Astrocyte of the hippocampus (primary cell): ENCODE measurements at places on chromosomes 4 and X.

- no peak for DNase-seq
Measured at GRCh38 chr4:185638548-185639301, 103.4 kb upstream of the PDLIM3 start.

GRCh38 chr4:145501051-145501660 is 19.5 kb downstream of the SMAD1 start:
- DNase-seq = no peak

- peak; percentile 51 for DNase-seq
Measured at GRCh38 chr4:1171311-1172227, 814 bp downstream of the SPON2 start.

DNA sequence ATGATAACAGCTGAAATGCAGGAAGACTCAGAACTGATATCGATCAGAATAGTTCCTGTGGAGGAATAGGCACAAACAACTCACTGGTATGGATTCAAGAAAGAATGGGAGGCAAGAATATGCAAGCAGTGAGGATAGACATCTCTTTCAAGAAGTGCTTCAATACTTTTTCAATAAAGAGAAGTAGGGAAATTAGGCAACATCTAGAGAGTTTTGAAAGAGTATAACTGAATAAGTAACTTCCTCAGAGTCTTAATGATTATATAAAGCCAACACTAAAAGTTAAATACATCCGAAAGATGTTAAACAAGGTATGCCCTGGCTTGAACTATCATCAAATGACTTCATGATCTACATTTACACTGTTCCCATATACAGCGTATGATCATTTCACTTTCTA is 1443.0 kb downstream of the PCDH7 start:
- no peak for DNase-seq

DNA sequence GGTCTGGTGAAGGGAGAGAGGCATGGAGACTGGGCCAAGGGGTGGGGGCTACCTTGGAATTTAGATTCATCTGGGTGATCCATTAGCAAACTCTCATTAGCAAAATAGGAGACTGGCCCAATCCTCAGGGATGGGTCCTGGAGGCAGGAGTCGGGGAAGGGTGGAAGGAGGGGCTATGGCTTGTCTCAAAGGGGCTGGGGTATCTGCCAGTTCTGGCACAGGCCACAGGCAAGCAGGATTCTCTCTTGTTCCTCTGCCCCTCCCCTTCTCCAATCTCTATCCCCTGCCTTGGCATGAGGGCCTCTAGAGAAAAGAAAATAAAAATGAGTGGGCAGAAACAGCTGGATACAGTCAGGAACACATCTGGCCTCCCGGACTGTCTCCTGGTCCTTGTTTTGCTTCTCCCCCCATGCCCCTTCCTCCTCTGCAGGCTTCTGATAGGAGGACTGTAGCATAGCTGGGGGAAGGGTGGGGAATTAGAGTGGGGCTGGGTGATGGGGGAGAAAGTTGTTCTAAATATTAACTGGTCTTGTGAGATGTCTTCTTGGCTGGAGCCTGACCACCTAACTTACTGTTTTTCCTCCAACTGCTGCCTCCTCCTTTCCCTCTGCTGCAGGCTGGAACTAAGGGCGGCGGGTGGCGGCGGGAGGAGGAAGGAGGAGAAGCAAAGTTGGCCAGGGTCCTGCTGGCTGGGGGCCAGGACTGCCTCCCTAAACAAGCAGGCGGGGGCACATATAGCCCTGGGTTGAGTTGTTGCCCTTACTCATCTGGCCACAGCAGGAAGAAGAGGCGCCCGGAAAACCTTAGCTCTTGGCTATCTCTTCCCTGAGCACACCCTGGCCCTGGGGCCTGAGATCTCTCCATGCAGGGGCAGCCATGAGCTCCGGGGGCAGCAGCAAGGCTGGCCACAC is 53.3 kb upstream of the LAS1L start:
- DNase-seq = peak; percentile 42

- DNase-seq = peak; percentile 47
Measured at GRCh38 chrX:9171841-9172463, 138.0 kb upstream of the FAM9B start.

DNA sequence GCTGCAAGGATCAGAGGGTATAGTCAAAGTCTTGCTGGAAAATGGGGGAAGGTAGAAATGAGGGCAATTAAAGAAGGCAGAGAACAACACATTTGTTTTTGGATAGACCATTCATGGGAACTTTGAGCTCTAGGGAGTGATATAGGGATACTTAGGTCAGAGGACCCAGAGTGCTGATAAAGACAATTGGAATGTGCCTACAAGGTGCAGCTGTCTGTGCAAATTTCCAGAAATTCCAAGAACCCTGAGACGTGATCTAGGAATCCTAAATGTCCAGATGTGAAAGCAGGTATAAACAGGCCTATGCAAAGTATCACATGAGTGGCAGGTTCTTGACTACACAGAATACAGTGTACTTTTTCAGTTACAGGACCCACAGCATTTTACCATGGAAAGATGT is 24.2 kb downstream of the FNIP2 start:
- no peak for DNase-seq
